Prostate gland (tissue), 2 donors: ENCODE measurements at places on chromosomes 2 and 18.

- no peaks in the 10 kb centered on the region for H3K27me3 ChIP-seq
- DNase-seq: no peak
- H3K36me3 ChIP-seq: no peaks in the 10 kb centered on the region
- H3K4me3 ChIP-seq: no peak overlapping the region
- peak overlapping the region; percentile 14 for H3K27ac ChIP-seq
- peaks cover 6% of the 10 kb centered on the region for H3K4me1 ChIP-seq
These were observed 6.3 kb upstream of the HS6ST1 start for GRCh38 chr2:128324897-128325410.

DNA sequence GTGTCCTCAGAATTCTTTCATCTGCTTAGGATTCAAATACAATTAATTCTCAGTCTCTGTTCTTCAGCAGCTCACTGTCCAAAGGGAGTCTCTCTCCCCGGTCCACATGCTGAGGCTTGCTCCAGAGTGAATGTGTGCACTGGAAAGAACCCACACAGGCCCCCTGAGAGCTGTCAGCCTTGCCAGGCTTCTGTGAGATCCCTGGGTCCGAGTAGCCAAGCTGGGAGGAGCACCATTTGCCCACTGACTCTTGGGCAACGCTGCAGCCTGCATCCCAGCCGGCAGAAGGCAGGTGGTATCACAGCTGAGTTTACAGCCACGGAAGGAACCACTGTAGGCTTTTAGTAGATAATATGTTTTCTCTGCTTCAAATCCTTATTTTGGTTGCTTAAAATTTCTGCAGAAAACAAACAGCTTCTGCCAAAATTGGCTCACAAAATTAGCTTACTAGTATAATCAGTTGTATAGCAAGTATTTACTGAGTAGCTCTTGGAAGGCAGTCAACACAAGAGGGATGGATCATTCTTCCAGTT, 21.4 kb upstream of the LTBP1 start:
- no peak overlapping the region for H3K27ac ChIP-seq
- DNase-seq: no peak

DNA sequence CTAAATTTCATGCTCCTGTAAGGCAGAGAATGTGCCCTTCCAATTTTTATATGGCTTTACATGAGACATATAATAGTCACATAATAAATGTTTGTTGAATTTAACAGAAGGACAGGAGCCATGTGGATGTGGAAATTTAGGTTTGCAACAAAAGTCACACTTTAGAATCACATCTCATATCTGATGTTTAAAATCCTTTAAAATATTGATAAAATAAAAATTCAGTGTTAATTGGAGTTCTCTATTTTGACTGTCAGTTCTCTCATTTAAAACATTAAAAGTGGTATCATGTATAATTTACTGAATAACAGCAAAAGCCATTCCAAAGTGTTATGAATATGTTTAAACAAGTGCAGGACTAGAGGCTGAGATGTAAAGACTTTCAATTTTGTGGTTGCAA, 594.1 kb downstream of the LRRTM4 start:
- H3K4me3 ChIP-seq: no peak overlapping the region
- no peak overlapping the region for H3K27ac ChIP-seq
- no peaks in the 10 kb centered on the region for H3K4me1 ChIP-seq
- DNase-seq: no peak
- H3K36me3 ChIP-seq: no peaks in the 10 kb centered on the region
- H3K27me3 ChIP-seq: no peaks in the 10 kb centered on the region

GRCh38 chr2:23420840-23421476, 36.0 kb downstream of the KLHL29 start:
- DNase-seq: no peak
- H3K27me3 ChIP-seq: no peaks in the 10 kb centered on the region
- no peak overlapping the region for H3K4me3 ChIP-seq
- no peak overlapping the region for H3K27ac ChIP-seq

DNA sequence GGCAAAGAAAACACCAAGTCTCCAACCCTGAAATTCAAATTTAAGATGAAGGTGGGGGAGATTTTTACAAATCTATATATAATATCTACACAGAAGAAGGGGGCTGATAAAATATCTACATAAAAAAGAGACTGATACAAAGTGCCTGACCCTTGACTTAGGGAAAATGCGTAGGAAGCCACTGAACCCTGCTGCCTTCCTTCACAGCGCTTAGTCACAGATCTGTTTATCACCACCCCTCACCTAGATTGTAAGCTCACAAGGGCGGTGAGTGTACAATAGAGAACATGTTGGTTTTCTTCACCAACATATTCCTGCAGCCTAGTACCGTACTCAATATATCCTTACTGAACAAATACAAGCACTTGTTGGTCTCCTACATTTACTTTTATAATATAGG, 54.3 kb downstream of the NOL10 start:
- no peaks in the 10 kb centered on the region for H3K27me3 ChIP-seq
- DNase-seq: no peak
- no peaks in the 10 kb centered on the region for H3K4me1 ChIP-seq
